Renal cortical epithelial cell (primary cell): ENCODE measurements at places on chromosomes 16 and 17.

DNA sequence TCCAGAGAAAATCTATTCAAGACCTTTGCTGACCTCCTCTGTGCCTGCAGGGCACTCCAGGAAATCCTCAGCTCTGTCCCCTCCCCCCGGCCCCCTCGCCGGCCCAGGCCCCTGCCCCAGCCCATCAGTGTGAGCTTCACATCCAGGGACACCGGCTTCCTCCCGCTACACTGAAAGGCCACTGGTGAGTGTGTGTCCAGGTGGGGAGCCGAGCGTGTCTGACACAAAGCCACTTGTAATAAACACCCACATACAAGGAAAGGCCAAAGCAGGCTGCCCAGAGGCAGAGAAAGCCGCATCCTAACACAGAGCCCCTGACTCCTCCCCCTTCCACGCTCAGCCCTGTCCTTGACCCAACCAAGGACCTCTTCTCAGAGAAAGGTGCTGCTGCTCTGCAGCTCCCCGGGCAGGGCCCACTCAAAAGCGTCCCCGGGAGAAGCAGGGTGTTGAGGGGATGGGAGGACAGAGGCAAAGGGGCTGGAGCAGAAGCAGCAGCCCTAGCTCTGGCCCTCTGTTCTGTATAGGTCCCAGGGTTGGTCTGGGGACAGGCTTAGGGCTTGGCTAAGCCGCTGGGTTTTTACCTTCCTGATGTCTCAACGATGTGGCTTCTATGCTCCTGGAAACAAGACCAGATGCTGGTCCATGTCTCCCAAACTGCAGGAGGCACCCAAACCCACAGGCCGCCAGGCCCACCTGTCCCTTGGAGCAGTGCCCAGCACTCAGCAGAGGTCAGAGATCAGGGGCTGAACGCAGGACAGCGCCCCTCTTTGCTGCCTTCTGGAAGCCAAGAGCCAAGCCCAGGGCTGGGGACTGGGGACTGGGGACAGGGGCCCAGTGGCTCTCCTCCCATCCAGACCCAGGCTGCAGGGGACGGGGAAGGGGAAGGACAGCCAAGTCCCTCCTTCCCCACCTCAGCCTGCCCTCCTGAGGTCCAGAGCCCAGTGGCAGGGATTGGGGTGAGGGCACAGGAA lies 15.3 kb downstream of the MNT start:
- DNase-seq, result no peak

GRCh38 chr16:27291106-27291505 lies 22.5 kb upstream of the NSMCE1 start:
- no peak for DNase-seq

DNA sequence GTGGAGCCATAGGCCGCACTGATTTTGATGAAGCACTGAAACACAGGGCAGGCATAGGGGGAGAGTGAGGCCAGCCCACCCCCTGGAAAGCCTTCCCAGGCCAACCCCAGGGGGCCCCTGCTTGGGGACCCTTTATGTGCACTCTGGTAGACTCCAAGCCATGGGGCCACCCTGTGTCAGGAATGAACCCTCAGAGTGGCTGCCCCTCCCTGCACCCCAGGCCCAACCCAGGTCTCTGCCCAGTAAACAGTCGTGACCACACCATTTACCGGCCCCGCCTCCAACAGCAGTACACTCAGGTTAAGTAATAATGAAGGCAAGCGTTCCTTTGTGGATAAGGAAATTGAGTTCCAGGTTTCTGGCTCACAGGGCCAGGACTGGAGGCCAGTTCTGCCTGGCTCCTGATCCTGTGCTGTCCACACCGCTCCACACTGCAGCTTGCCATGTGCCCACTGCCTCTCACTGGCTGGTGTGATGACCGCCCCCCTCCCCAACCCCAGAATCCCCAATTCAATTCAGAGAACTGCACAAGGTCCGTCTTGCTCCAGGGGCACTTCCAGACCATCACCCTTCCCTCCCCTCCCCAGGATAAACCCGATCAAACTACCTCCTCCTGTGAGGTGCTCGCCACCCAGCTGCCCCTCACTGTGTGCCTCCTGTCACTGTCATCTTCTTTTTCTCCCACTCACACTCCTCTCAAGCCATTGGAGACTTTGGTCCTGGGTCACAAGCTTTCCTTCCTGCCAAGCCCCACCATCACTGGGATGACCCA lies 13.6 kb downstream of the PIMREG start:
- DNase-seq, result peak; percentile 64

DNA sequence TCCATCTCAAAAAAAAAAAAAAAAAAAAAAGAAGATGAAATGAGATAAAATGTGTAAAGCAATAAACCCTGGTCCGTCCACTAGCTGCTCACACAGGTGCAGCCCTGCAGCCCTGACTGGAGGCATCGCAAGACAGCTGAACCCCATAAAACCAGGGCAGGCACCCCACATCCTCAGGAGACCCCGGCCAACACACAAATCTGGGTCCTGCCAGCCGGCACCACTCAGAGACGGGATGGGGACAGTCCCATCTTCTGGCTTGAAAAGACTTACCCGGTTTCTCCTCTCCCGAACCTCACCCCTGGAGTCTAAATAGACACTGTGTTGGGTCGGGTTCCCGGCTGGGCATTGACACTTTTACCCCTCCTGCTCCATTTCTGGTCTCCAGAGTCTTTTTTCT lies 52.7 kb upstream of the TNRC6C start:
- no peak for DNase-seq

DNA sequence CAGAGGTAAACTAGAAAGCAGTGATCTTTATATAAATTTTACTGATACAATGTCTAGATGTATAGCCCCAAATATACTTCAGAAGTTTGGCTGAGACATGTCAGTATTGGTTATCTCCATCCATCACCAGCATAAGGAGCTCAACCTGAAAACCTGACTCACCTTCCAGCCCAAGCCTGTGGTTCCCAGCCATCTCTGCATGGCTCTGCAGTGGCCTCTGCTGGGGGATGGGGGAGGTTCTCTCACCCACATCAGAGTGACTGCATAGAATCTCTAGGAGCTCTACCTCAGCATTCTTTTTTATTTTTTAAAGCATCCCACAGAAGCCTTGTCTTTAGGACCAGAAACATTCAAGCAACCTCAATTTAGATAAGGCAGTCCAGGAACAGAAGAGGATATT lies 27.3 kb downstream of the USP7 start:
- peak; percentile 67 for DNase-seq

DNA sequence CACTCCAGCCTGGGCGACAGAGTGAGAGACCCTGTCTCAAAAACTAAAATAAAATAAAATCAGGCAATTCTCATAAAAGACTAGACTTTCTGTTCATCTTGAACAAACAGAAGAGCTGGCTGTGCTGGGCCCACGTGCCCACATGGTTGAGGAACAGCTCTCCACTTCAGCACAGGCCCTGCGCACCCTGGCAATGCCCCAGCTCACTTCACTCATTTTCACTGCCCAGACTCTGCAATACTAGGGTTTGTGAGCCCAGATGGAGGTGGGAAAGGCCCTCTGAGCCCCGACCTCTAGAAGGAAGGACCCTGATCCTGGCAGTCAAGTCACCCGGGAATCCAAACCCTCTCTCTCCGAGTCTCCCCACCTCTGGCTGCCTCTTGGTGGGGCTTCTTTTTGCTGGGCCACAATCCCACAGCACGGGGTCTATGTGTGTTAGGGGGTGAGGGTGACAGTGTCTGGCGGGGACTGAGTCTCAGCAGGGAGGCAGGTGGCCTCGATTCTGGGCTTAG lies 14.8 kb downstream of the MYLK3 start:
- DNase-seq, result no peak

GRCh38 chr17:43356999-43357398 lies 41.8 kb upstream of the ARL4D start:
- DNase-seq, result peak; percentile 87
